ENCODE measurements at places on chromosomes 2 and 18.

GRCh38 chr2:197378086-197378485 is 56.7 kb downstream of the SF3B1 start:
- no peak for DNase-seq

- DNase-seq, result no peak
These were observed 59.3 kb downstream of the SERTAD2 start for GRCh38 chr2:64594226-64594989.

DNA sequence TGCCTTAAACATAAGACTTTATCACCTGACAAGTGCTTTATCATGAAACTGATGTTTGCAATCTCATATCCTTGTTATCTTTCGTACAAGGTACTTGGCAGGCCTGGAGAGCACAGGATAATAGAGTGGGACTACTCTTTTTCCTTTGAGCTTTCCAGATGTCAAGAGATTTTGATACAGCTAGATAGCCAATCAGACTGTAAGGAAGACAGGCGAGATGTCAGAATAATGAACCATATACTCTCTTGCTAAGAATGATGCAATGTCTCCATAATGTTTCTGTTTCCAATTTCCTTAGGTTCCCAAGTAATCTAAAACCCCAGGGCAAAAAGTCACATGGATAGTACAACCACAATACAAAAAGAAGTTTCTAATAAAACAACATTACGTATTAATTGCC is 313.1 kb downstream of the PDE11A start:
- DNase-seq, result no peak

- DNase-seq, result no peak
These were observed 14.2 kb downstream of the UBXN2A start for GRCh38 chr2:23954325-23955014.

- DNase-seq, result no peak
These were observed 398.3 kb upstream of the TNP1 start for GRCh38 chr2:217258170-217258569.

GRCh38 chr2:10478298-10478625 is 30.1 kb upstream of the ODC1 start:
- DNase-seq, result no peak

DNA sequence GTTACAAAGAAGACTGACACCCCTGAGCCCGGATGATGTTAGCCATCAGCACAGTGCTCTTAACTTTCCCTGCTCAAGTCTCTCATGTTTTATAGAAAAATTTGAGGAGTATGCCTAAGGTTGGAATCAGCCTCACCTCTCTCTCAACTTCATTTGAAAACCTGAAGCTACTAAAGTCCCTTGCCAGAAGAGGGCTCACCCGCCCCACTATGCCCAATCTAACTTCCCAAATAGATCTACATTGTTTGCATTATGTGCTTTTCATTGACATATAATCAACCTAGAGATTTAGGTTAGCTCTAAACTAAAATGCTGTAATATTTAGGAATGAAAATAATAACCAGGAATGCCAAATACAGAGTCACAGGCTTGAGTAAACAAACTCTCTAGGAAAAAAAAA is 305.4 kb downstream of the NCKAP5 start:
- no peak for DNase-seq

GRCh38 chr2:127535422-127535901 is at the start of gene MYO7B:
Gene MYO7B (plus strand): TSS chr2:127535683. CDS start chr2:127559723, 24,040 bp downstream.
- DNase-seq, result no peak

GRCh38 chr2:235500110-235500760 is 6.4 kb downstream of the AGAP1 start:
- DNase-seq, result no peak

GRCh38 chr2:120206022-120206581 is 17.1 kb downstream of the TMEM185B start:
- no peak for DNase-seq

DNA sequence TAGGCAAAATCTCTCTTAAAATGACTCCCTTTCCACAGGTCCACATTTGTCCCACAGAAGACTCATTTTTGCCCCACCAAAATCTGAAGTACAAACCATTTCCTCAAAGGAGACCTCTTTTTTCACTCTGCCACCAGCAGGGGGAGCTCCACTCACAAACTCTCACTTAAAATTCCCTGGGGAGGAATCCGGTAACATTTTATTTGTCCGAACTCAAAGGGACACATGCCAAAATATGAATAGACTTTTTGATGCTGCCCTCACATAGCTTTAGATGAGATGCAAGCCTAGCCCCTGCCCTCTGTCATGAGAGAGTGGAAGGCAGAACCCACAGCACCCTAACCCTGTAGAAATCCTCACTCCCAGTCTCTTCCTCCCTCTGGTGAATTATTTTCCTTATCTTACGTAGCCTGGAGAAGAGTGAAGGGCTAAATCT is 57.1 kb downstream of the RMDN2 start:
- no peak for DNase-seq

DNA sequence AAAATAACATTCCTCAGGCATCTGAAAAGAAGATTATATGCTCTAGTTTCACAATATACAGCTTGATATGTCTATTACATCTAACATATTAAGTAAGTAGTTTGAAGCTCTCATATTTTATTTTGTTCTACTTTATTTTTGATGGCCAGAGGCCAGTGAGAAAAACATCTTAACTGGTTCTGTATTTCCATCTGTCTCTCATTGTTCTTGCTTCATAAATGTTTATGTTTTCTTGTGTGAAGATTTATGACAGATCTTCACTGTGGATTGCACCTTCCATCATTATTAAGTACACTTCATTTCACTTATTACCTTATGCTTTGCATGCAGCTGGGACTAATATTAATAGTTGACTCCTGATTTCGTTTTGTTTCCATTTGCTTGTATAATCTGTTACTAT is 511.2 kb downstream of the TSN start:
- no peak for DNase-seq

GRCh38 chr2:134120406-134120732 is 133.5 kb upstream of the MGAT5 start:
- DNase-seq, result no peak
